Activated CD4-positive, alpha-beta memory T cell treated with anti-CD3 and anti-CD28 coated beads, Interleukin-2, amount 10 ng/mL, durations not matched to agents 7 days and 5 days (primary cell): ENCODE measurements at places on chromosomes 2 and 18. TPM values are rescaled to one million over a fixed set of nuclear protein-coding genes. Genes with fewer than 3 reads are reported as not detected.
A peak's percentile ranks its signal among the peaks of the same experiment; 100 is the strongest.

GRCh38 chr2:220845766-220846273, 726.3 kb downstream of the EPHA4 start:
- no peaks in the 10 kb centered on the region for H3K27me3 ChIP-seq
- no peak overlapping the region for H3K4me3 ChIP-seq
- H3K27ac ChIP-seq: no peak overlapping the region
- H3K36me3 ChIP-seq: no peaks in the 10 kb centered on the region

GRCh38 chr2:24123195-24123921, at the start of the genes FAM228B and PFN4:
Gene FAM228B, plus strand, starts transcription at chr2:24123469. Its CDS starts 893 bp downstream, at chr2:24124362.
Gene PFN4, minus strand, starts transcription at chr2:24123334. Its CDS starts 799 bp downstream, at chr2:24122535.
- H3K27me3 ChIP-seq: no peaks in the 10 kb centered on the region
- peaks cover 17% of the 10 kb centered on the region for H3K4me1 ChIP-seq
- peak; percentile 69 for DNase-seq
- peak within 1 kb of the TSS; percentile 41 for H3K27ac ChIP-seq
- H3K36me3 ChIP-seq: peaks cover 3% of the 10 kb centered on the region

- no peak for DNase-seq
- H3K27me3 ChIP-seq: no peaks in the 10 kb centered on the region
- no peak overlapping the region for H3K27ac ChIP-seq
- H3K4me1 ChIP-seq: no peaks in the 10 kb centered on the region
- no peaks in the 10 kb centered on the region for H3K36me3 ChIP-seq
Observed at GRCh38 chr2:181005809-181006208, 25.4 kb downstream of the UBE2E3 start.

DNA sequence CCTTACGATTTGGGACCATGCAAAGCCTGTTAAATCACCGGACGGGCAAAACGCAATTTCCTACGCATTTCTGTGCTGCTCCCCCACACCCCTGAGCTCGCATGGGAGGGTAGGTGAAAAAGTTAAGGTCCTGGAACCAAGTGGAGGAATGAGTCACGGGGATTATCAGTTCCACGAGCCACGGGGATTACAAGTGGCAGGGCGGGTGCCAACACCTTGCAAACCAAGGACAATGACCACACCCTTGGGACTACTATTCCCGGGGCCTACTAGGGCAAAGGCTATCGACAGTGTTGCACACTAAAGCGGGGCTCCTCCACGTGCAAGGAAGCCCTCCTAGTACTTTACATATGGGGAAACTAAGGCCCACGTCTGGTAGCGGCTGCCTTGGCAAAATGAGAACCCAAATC, 447 bp downstream of the RETSAT start:
- H3K4me1 ChIP-seq: peaks cover 43% of the 10 kb centered on the region
- no peaks in the 10 kb centered on the region for H3K27me3 ChIP-seq
- DNase-seq: no peak
- peak overlapping the region; percentile 99 for H3K4me3 ChIP-seq
- peaks cover 52% of the 10 kb centered on the region for H3K36me3 ChIP-seq

GRCh38 chr18:36808681-36809080, 20.1 kb downstream of the TPGS2 start:
- no peak for DNase-seq
- H3K4me3 ChIP-seq: no peak overlapping the region
- no peak overlapping the region for H3K27ac ChIP-seq
- peaks cover 5% of the 10 kb centered on the region for H3K4me1 ChIP-seq

GRCh38 chr2:95346231-95346737, 49.1 kb downstream of the KCNIP3 start:
- DNase-seq: no peak
- H3K36me3 ChIP-seq: no peaks in the 10 kb centered on the region
- H3K4me3 ChIP-seq: no peak overlapping the region
- peaks cover 7% of the 10 kb centered on the region for H3K4me1 ChIP-seq

The INO80B gene
- total RNA-seq: 39.8 TPM
